SJSA1 (cell line): ENCODE measurements at places on chromosomes 1 and 21. TPM values are rescaled to one million over a fixed set of nuclear protein-coding genes. Genes with fewer than 3 reads are reported as not detected.

C1orf115 gene
- 2.5 and 3.6 TPM in 2 replicates for total RNA-seq

PLA2G2F gene
- total RNA-seq, result not detected in 2 replicates

DNAJC6 gene
- total RNA-seq, result 0.06 and 0.47 TPM in 2 replicates

C1orf87 gene
- total RNA-seq, result not detected in 2 replicates

CTSE gene
- 0.31 TPM in 1 of 2 replicates, not detected in the other for total RNA-seq

OMA1 gene
- 11.5 and 29.8 TPM in 2 replicates for total RNA-seq

F13B gene
- total RNA-seq, result not detected in 2 replicates

SYF2 gene
- total RNA-seq, result 34.0 and 49.7 TPM in 2 replicates

NRAS gene
- total RNA-seq, result 78.2 and 88.0 TPM in 2 replicates

CCDC30 gene
- 0.13 TPM in 1 of 2 replicates, not detected in the other for total RNA-seq

MR1 gene
- total RNA-seq, result 17.4 and 18.6 TPM in 2 replicates

FNDC5 gene
- total RNA-seq, result 0.47 and 0.84 TPM in 2 replicates

HES3 gene
- total RNA-seq, result not detected in 2 replicates

LMX1A gene
- total RNA-seq, result not detected in 2 replicates

FNDC10 gene
- total RNA-seq, result 0.50 and 0.76 TPM in 2 replicates

CYP4A22 gene
- total RNA-seq, result not detected in 2 replicates

LDLRAD2 gene
- total RNA-seq, result not detected in 2 replicates

KRTAP6-1 gene
- total RNA-seq, result not detected in 2 replicates

FNBP1L gene
- total RNA-seq, result 14.1 and 21.4 TPM in 2 replicates

SLC44A3 gene
- 2.7 and 3.8 TPM in 2 replicates for total RNA-seq

OR14K1 gene
- not detected in 2 replicates for total RNA-seq

AMY1B gene
- total RNA-seq, result not detected in 2 replicates

KCNK1 gene
- total RNA-seq, result 0.09 TPM in 1 of 2 replicates, not detected in the other

HTR6 gene
- total RNA-seq, result not detected in 2 replicates

PADI3 gene
- 1.0 and 3.6 TPM in 2 replicates for total RNA-seq

RAB42 gene
- total RNA-seq, result 1.1 and 6.1 TPM in 2 replicates

AIM2 gene
- not detected in 2 replicates for total RNA-seq
